ENCODE measurements at places on chromosomes 12 and 14.

DNA sequence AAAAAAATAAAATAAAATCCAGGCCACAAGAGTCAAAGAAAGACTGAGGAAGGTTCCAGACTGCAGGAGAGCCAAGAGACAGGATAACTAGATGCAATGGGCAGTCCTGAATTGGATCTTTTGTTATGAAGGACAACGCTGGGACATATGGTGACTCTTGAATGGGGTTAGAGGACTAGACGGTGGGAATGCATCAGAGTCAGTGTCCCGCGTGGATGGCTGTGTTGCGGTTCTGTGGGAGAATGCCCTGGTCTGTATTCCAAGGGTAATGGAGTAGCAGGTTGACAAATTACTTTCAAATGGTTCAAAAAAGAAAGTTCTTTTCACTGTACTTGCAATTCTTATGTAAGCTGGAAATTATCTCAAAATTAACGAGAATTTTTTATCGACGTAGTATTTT lies 20.1 kb downstream of the SSH1 start:
- ATAC-seq = no peak

DNA sequence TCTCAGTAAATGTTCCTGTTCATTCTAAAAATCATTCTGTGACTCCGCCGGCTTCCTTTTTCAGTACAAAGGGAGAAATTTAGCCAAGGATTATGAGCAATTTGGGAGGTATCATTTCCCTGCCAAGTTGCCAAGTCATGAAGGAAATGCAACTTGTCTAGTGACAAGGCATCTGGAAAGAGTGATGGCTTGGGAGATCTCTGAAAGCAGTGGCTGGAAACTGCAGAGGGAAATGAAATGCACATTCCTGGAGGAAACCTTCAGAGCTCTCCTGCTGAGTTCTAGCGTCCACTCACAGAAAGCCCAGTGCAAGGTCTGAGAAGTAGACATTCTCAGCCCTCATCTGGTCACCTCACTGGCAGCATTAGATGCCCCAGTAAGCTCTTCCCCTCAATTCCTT lies 91.7 kb downstream of the GALC start:
- ATAC-seq = no peak

DNA sequence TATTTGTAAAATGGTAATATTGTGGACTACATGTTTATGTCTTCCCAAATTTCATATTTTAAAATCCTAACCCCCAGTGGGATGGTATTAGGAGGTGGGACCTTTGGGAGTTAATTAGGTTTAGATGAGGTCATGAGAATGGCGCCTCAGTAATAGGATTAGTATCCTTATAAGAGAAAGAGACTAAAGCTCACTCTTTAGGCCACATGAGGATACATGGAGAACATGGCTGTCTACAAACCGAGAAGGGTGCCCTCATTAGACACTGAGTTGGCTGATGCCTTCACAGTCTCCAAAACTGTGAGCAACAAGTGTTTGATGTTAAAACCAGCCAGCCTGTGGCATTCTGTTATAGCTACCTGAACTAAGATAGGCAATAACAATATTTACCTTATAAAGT lies 58.3 kb upstream of the OTOGL start:
- ATAC-seq = no peak

DNA sequence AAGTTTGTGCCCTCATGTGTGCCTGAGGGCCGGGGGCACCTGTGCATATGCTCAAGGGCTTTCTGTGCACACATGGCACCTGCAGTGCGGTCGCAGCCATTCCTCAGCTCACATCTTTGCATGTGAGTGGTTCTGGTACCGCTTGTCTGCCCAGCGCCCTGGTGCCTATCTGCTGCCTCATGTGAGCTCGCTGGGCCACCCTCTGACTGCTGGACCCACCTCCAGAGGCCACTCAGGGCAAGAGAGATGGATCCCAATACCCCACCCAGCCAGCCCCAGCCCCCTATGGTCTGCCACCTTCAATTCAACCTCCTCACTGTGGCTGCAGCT lies 5.4 kb upstream of the AMN start:
- no peak for ATAC-seq

DNA sequence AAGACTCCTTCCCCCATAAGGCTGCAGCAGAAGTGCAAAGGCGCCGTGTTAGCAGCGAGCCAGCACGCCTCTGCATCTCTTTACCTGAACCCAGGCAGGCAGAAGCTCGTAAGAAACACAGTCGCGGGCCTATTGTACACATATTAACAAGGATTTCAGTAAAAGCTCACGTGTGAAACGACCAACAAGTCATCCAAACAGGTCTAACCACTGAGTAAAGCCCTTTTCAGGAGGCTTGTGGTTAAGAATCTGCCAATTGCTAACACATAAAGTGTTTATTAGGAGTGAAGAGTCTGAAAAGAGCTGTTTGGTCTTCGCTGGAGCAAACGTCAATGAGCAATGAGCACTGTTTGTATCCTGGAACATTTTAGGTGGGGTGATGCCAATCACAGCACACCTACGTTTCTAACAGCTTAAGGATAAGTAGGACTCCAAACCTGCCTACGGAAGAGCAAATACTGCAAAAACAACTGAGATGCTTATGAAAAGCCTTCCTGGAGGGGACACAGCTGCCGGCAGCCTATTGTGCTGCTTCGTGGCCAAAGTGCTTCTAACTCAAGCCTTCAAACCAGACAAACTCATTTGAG lies 43.1 kb downstream of the PRKAB1 start:
- ATAC-seq = no peak

DNA sequence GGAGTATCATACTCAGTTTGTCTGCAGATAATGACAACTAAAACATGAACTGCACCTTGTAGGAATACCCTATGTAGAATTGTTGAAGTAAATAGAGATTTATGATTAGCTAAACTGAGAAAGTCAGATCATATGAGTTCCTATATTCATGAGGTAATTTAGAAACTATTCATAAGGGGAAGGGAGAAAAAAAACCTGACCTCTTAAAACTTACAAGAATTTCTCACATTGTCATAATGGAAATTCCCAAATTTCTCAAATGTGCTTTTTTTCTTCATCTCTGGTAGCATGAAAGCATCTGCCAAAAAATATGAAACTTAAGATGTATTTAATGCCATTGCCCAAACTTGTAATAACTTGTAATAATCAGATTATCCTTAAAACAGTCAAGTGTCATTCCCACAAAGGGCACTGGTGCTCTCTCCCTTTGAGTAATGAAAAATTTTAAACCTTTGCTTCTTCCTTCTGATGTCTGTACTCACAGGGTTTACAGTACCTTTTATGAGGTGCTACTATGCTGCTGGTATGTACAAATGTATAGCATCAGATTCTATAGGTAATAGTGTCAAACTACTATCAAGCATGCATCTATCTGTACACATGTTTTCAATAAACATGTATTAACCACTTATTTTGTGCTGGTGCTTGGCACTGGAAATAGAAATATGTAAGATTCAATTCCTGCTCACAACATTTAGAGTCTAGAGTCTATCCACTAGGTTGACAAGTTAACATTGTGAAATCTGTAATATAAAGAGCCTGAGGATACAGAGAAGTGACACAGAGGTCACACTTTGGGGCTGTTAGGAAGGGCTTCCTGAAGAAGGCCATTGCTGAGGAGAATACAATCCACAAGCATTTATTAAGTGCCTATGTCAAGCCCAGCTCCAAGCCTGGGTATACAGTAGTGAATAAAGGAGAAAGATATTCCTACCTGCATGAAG lies 17.4 kb upstream of the DRAM1 start:
- no peak for ATAC-seq

DNA sequence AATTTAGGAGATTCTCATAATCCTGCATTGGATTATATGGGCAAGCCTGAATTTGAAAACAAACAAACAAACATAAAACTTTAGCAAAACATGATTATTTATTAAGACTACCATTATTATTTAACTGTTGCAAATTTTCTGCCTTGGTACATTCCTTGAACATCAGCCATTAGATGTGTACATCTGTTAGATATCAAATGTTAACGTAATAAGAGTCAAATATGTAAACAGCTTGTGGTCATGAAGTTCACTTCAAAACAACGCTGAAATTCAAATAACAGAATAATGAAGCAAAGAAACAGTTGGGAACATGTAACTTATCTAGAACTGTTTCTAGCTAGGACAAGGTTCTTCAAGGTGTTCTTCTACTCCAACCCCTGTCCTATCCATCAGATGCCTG lies 14.3 kb upstream of the TMX1 start:
- no peak for ATAC-seq

GRCh38 chr14:105855246-105855892 lies 329.0 kb downstream of the TMEM121 start:
- ATAC-seq = no peak

GRCh38 chr14:21048638-21049037 lies 6.5 kb downstream of the RNASE7 start:
- ATAC-seq = no peak

DNA sequence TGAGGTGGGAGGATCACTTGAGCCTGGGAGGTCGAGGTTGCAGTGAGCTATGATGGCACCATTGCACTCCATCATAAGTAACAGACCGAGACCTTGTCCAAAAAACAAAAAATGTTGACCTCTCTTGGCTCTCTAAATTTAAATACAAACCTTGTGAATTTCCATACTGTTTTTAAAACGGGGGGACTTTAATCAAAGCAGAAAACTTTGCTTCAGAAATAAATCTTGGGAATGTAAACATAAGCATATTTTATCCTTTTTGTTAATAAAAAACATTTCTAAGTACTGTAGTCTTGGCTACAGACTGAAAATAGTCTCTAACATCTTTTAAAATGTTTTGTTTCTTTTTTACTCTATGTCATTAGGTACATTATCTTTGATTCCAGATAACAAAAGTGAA lies 130.7 kb upstream of the RASSF8 start:
- no peak for ATAC-seq

DNA sequence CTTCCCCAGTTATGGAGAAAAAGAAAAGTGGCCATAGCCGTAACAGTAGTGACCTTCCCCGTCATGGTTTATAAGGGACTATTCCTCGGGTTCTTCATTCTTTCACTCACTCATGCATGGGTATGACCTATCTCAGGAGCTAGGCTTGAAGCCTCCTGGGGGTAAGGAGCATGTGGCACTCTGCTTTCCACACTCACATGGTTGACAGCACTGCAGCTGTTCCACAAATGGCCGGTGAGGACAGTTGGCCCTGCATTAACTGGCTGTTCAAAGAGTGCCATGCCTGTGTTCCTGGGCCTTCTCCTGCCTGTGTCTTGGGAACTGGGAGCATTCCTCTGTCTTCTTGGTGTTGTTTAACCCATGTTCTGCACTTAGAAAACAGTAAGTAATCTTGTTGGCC lies 66.2 kb upstream of the PNMA1 start:
- ATAC-seq = no peak

GRCh38 chr14:74267588-74267987 lies 28.3 kb downstream of the VSX2 start:
- ATAC-seq = no peak

- ATAC-seq = no peak
Measured at GRCh38 chr12:120061575-120062214, 54.9 kb downstream of the RAB35 start.

- ATAC-seq = no peak
Measured at GRCh38 chr12:51848326-51848727, at the start of gene FIGNL2. FIGNL2 (minus strand) TSS chr12:51848718; CDS start chr12:51822413, 26,305 bp downstream.

- peak; percentile 72 for ATAC-seq
Measured at GRCh38 chr12:55681142-55682077, 26.3 kb downstream of the ITGA7 start.

GRCh38 chr14:89479802-89480201 lies 62.8 kb upstream of the FOXN3 start:
- peak; percentile 71 for ATAC-seq

GRCh38 chr14:34363733-34364134 lies 98.3 kb downstream of the SPTSSA start:
- ATAC-seq = no peak

GRCh38 chr14:55411426-55412389 lies at the start of gene ATG14:
ATG14 (minus strand) TSS chr14:55411830; CDS start chr14:55411822, 8 bp downstream.
- peak; percentile 99 for ATAC-seq

All from gastroesophageal sphincter (tissue), 4 donors.